Cerebellar nuclear complex (tissue), 1 donor: ENCODE measurements at places on chromosomes 13 and 19.

DNA sequence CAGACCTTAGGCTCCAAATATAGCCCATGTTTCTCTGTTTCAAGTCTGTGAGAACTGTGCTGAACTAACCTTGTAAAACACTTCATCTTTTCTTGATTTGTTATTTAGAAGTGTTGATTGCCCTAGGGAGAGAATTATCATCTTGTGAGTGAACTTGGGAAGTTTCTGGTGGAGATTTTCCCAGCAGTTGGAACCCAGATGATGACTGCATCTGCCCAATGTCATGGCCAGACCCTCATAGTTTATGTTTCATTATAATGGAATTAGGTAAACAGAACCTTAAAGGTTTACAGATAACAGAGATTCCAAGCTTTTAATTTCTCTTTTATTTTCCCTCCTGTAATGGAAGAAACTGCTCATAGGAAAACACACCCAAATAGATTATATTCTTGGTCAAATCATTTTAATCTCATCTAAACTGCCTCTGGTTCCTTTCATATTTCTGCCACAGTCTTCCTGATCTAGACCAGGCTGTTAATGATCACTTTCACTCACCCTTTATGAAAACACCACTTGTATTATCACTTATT is 569.1 kb downstream of the KCTD12 start:
- no peak for DNase-seq

DNA sequence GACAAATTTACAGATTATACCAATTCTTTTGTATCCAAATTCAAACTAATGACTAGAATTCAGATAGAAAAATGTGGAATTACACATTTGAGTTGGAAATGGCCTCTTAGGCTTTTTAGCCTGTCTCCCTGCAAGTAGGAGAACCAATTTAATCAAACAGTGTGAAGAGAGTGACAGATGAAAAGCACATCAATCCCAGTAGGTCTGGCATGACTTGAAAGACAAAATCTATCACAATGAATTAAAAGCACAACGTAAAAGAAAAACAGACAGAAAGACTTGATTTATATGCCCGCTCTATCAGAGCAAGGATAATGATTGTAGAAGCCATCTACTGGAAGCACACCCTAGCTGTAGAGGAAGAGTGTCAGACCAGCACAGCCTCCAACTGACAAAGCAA is 1084.4 kb upstream of the SPRY2 start:
- no peak for DNase-seq

DNA sequence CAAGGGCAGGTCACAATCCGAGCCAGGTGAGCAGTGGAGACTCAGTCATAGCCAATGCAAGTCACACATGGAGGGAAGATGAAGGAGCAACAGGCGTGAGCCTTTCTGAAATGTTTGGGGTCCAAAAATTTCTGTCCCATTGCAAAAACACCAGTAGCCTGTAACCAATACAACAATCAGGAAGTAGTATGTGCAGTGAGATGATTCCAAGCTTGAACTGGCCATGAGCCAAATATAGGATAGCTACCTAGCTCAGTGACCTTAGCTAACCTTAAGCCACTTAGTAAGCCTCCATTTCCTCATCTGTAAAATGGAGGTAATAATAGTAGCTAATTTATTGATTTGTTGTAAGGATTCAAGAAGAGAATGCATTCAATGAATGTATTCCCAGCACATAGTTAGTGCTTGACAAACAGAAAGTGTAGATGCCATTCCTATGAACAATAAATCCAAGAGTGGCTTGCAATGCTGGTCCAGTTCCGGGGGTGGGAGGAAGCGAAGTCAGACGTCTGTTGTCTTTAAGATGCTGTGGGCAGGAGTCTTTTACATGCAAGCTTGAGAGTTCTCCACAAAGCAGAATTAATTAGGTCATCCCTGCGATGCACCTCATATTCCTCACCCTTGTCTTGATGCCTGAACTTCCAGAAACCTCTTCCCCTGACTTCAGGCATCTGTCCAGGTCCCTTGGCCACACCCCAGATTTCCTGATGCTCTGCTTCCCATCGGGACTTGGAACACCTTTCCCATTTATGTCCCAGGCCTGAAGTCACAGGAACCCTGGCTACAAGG is 195.7 kb upstream of the UBL3 start:
- no peak for DNase-seq

DNA sequence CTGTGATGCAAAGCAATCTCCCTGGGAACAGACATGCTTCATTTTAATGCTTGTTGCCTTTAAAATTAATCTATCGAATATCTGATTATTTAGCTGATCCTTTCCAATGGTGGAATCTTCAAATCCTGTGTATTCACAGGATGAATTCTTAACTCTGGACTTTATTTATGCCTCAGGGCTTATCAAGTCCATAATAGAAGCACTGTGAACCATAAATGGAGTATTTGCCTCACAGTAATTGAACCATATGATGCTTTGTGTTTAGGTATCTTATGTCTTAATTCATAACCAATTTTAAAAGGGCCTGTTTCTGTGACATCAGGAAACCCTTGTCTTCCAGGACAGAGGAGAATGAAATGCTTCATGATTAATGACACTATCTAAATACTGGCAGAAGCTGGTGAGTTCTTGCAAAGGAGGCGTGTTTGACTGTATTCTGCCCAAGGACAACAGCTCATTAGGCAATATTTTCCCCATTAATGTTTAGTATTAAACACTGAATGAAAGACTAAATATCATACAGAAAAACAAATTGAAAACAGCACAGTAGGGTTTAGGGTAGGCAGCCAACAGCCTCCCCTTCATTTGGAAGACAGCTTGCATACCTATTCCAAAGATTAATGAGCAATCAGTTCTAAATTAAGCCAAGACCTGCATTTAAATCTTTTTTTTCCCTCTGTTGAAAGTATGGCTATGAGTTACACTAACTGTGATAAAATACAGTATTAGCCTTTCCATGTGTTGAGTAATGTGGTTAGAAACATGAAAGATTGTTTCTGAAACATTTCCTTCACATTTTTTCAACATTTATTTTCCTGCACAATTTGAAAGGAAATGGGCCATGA is 709.4 kb downstream of the PCDH9 start:
- DNase-seq = no peak
